Endothelial cell (in vitro differentiated cells): ENCODE measurements at places on chromosomes 1 and 21.

- peaks cover 30% of the 10 kb centered on the region for H3K4me1 ChIP-seq
- peaks cover 29% of the 10 kb centered on the region for H3K36me3 ChIP-seq
- no peak overlapping the region for H3K27ac ChIP-seq
- H3K27me3 ChIP-seq, result peaks cover 5% of the 10 kb centered on the region
- H3K4me3 ChIP-seq, result no peak overlapping the region
These were observed 188.5 kb downstream of the TGFBR3 start for GRCh38 chr1:91697416-91697815.

GRCh38 chr1:168234846-168235547 lies 9.2 kb downstream of the SFT2D2 start:
- no peaks in the 10 kb centered on the region for H3K4me1 ChIP-seq
- no peaks in the 10 kb centered on the region for H3K27me3 ChIP-seq
- H3K36me3 ChIP-seq, result peaks cover 41% of the 10 kb centered on the region
- peak; percentile 43 for DNase-seq
- no peak overlapping the region for H3K27ac ChIP-seq

- H3K4me1 ChIP-seq, result peaks cover 7% of the 10 kb centered on the region
- no peaks in the 10 kb centered on the region for H3K36me3 ChIP-seq
- no peaks in the 10 kb centered on the region for H3K27me3 ChIP-seq
- H3K4me3 ChIP-seq, result no peak overlapping the region
- H3K27ac ChIP-seq, result no peak overlapping the region
These were observed 54.7 kb upstream of the GPR88 start for GRCh38 chr1:100483230-100483629.

DNA sequence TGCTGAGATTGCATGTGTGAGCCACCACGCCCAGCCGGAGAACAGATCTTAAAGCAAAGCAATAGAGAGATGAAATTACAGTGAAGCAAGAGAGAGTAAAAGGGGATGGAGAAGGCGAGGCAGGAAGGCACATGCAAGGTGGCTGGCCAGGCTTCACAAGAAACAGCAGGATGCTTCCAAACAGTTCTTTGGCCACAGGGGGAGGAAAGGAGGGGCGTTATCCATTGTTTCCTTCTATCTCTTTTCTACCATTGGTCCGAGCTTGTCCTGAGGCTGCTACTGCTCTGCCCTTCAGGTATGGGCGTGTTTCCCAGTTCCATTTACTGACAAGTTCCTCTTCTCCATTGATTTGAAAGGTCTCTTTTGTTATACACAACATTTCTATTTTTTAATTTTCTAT lies 33.7 kb upstream of the PARP1 start:
- no peaks in the 10 kb centered on the region for H3K36me3 ChIP-seq
- no peaks in the 10 kb centered on the region for H3K4me1 ChIP-seq
- no peak for DNase-seq
- peaks cover 1% of the 10 kb centered on the region for H3K27me3 ChIP-seq
- no peak overlapping the region for H3K27ac ChIP-seq

DNA sequence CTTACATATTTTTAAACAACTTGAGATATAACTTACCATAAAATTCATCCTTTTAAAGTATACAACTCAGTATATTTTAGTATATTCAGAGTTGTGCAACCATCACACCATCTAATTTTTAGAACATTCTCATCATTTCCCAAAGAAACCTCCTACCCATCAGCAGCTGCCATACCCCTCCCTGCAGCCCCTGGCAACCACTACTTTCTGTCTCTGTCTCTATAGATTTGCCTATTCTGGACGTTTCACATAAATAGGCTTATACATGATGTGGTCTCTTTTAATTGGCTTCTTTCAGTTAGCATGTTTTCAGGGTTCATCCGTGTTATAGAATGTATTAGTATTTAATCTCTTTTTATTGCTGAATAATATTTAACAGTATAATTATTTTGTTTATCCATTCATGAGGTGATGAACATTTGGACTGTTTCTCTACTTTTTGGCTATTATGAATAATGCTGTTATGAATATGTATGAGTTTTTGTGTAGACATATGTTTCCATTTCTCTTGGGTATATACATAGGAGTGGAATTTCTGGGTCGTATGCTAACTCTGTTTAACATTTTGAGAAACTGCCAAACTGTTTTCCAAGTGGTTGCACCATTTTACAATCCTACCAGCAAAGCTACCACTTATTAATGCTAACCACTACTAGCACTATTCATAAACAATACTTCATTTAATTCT lies 29.5 kb downstream of the WDR26 start:
- H3K36me3 ChIP-seq, result peaks cover 20% of the 10 kb centered on the region
- no peak overlapping the region for H3K4me3 ChIP-seq
- H3K27me3 ChIP-seq, result no peaks in the 10 kb centered on the region
- no peak overlapping the region for H3K27ac ChIP-seq

GRCh38 chr1:3375245-3375644 lies 79.2 kb upstream of the ARHGEF16 start:
- H3K27ac ChIP-seq, result no peak overlapping the region
- H3K36me3 ChIP-seq, result peaks cover 6% of the 10 kb centered on the region
- peaks cover 1% of the 10 kb centered on the region for H3K27me3 ChIP-seq
- no peak for DNase-seq
- peaks cover 3% of the 10 kb centered on the region for H3K4me1 ChIP-seq

- H3K36me3 ChIP-seq, result no peaks in the 10 kb centered on the region
- H3K4me1 ChIP-seq, result peaks cover under 1% of the 10 kb centered on the region
- H3K27ac ChIP-seq, result no peak overlapping the region
- H3K27me3 ChIP-seq, result no peaks in the 10 kb centered on the region
These were observed 276.2 kb upstream of the DUSP10 start for GRCh38 chr1:222018041-222018440.

DNA sequence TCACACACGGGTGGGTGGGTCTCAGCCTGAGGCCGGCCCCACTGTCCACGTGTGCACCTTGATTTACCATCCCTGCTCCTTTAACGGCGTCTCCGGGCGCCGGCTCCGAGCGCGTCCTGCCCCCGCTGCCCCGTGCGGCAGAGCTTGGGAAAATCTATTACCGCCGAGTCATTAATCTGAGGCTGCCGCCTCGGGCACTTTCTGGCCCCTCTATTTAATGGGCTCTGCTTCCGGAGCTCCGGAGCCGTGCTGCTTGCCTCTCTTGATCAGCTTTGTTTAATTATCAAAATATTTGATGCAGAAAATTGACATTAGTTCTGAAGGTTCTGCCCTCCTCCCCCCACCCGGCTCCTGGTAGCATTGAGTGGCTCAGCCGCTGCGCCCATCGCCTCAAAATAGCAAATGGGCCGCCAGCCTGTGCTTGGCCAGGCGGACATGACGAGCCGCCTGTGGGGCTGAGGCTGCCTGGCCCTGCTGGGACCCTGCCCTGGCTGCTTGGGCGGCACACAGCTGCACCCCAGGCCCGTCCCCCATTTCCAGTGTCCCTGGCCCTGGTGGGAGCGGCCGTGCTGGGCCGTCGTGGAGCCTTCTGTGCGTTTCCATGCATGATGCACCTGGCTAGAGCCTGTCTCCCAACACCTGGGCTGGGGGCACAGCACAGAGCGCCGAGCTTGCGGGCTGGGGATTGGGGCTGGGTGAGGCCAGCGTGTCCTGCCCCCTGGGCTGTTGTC lies 81.6 kb upstream of the TTC34 start:
- H3K27ac ChIP-seq, result no peak overlapping the region
- no peak overlapping the region for H3K4me3 ChIP-seq
- no peaks in the 10 kb centered on the region for H3K4me1 ChIP-seq
- H3K36me3 ChIP-seq, result no peaks in the 10 kb centered on the region
- peaks cover 8% of the 10 kb centered on the region for H3K27me3 ChIP-seq
- no peak for DNase-seq

GRCh38 chr1:225780630-225781029 lies 3.0 kb downstream of the SRP9 start:
- no peaks in the 10 kb centered on the region for H3K27me3 ChIP-seq
- H3K4me3 ChIP-seq, result peak overlapping the region; percentile 43
- peaks cover 23% of the 10 kb centered on the region for H3K4me1 ChIP-seq
- DNase-seq, result no peak
- peak overlapping the region; percentile 28 for H3K27ac ChIP-seq

DNA sequence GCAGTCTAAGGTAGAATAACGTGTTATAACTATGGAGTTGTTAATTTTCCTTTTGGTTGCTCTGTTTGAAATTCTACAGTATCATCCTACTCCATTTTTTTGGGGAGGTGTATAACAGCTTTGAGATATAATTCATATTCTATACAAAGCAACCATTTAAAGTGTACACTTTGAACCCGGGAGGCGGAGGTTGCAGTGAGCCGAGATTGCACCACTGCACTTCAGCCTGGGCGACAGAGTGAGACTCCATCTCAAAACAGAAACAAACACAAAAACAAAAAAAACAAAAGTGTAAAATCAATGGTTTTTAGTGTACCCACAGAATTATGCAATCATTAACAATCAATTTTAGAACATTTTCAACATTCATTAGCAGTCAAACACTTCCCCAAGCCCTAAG lies 33.8 kb downstream of the CNIH4 start:
- H3K27me3 ChIP-seq, result peaks cover 2% of the 10 kb centered on the region
- H3K36me3 ChIP-seq, result peaks cover 37% of the 10 kb centered on the region
- H3K27ac ChIP-seq, result no peak overlapping the region
- no peaks in the 10 kb centered on the region for H3K4me1 ChIP-seq

DNA sequence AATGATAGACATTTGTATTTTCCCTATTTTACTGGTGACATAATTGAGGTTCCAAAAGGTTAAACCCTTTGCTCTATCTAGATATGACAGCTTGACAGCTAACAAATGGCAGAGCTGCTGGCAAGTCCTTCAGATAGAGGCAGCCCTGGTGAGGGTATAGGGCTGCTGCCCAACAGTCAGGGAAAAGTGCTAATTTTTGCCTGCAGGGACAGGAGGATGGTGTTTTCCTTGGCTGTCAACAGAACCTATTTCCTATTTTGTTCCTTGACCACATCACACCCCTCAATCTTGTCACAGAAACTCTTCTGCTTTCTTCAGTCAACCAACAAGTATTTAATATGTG lies 12.3 kb downstream of the GPA33 start:
- H3K4me3 ChIP-seq, result no peak overlapping the region
- no peak overlapping the region for H3K27ac ChIP-seq
- H3K4me1 ChIP-seq, result peaks cover 17% of the 10 kb centered on the region

GRCh38 chr1:200867018-200867811 lies 5.6 kb upstream of the GPR25 start:
- H3K36me3 ChIP-seq, result peaks cover 9% of the 10 kb centered on the region
- no peak overlapping the region for H3K4me3 ChIP-seq
- H3K27me3 ChIP-seq, result peaks cover 5% of the 10 kb centered on the region
- no peak for DNase-seq

DNA sequence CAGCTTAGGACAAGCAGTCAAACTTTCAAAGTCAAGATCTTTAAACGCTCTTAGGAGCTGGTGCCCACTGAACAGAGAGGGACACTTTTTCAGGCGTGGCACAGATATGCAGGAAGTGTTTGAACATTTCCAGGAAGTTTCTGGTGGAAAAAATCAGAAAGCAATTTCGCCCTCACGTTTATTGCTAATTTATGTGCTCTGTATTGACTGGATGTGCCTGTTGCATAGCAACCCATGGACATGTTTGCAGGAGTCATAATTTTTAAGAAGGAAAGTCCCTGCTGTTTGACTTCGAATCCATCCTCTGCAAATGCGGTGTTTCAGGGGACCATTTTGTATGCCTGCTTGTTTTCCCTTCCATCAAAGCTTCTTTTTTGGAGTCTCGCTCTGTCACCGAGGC lies 239.9 kb upstream of the IRF2BP2 start:
- H3K27ac ChIP-seq, result no peak overlapping the region
- H3K27me3 ChIP-seq, result peaks cover 2% of the 10 kb centered on the region
- no peak for DNase-seq

DNA sequence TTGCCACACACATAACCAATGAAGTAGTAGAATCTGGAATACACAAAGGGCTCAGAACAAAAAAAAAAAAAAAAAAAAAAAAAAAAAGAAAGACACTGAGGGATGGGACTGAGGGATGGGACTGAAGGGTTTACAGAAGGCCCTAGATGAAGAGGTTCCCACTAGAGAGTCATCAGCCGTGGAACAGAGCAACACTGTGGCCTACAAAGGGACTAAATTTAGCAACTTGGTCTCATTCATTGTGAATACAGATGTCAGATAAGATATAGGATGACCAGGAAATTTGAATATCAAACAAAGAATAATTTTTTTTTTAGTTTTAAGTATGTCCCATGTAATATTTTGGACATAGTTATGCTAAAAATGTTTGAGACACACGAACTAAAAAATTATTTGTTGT lies 62.1 kb downstream of the GLUL start:
- H3K4me1 ChIP-seq, result peaks cover 8% of the 10 kb centered on the region
- no peaks in the 10 kb centered on the region for H3K36me3 ChIP-seq
- H3K27me3 ChIP-seq, result peaks cover 3% of the 10 kb centered on the region
- no peak overlapping the region for H3K27ac ChIP-seq
- no peak overlapping the region for H3K4me3 ChIP-seq
- no peak for DNase-seq

DNA sequence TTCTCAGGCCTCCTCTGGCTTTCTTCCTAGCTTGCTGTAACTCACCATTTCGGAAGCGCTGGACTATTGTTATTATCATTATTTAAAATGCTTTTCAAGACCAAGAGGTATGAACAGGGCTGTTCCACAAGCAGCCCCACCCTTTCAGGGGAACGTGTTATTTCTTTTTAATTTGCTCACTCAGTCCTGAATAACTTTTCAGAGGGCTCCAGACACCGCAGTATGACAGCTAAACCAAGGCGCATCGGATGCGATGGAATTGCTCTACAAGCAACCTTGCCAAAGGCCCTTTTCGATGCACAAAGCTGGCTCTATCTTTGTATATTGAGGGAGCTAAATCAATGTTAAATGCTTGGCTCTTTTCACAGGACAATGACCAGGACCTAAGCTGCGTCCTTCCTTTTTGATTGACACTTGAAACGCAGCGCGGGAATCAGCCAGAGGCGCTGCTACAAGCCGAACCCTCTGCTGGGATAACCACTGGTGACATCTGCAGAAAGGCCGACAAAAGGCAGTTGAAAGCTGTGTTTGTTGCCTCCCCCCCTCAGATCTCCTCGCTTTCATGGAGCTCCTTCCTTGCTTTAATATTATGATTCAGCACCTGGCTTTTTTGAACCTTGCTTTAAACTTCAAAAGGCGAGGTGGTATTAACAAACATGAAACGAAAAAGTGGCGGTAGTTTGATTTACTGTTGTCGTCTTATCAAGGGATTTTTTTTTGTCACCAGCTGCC lies 204.7 kb upstream of the PROX1 start:
- H3K4me3 ChIP-seq, result no peak overlapping the region
- H3K36me3 ChIP-seq, result no peaks in the 10 kb centered on the region
- H3K4me1 ChIP-seq, result peaks cover 14% of the 10 kb centered on the region
- no peak for DNase-seq

GRCh38 chr1:228219962-228220780 lies 12.3 kb downstream of the OBSCN start:
- no peaks in the 10 kb centered on the region for H3K4me1 ChIP-seq
- DNase-seq, result no peak
- peaks cover 6% of the 10 kb centered on the region for H3K27me3 ChIP-seq
- peaks cover 28% of the 10 kb centered on the region for H3K36me3 ChIP-seq

DNA sequence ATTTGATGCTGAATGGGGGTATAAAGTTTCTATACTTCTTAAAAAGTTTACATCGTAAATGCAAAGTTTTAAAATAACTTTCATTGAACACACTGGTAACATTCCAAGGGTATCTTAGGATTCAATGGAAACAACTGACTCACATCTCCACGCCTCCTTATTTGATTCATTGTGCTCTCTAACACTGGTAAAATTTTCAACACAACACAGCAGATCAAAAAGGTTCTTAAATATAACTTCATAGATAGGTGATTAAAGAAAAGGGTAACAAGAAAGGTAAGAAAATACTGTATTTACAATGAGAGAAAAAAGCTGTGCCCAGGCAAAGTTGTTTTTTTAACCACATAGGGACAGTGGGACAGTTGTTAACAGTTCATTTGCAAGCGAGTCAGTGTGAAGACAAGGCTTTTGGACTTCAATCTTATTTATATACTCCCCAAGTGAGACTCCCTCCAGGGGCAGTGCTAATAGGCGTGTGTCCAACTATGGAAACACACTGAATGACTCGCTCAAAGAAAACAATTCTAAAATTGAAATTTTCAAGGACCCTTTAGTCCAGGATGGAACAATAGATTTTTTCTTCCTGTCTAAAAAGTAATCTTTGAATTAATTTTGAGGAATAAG lies 140.5 kb downstream of the TIAM1 start:
- DNase-seq, result no peak
- peaks cover 17% of the 10 kb centered on the region for H3K36me3 ChIP-seq
- H3K4me3 ChIP-seq, result no peak overlapping the region
